ENCODE measurements at places on chromosomes 11 and 22. TPM values are rescaled to one million over a fixed set of nuclear protein-coding genes. Genes with fewer than 3 reads are reported as not detected.

- no peak for DNase-seq
Observed at GRCh38 chr11:68890490-68891231, 13.0 kb downstream of the MRPL21 start.

DNA sequence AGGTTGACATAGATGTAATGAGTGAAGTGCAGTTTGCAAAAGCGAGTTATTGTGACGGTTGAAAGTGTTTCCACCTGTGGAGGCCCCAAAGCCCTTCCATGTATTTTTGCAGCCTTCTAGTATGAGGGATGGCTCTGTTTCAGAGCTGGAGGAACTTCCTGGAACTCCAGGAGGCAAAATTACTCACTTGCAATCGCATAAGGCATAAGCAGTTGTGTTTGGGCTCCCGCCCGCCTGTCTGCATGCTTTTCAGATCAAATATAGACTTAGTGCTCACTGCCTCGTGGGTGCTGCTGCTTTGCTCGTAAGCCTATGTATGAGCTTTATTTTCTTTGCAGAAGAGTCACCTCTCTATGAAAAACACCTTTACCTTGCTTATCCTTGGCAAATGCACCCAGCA lies 146.8 kb upstream of the LARGE1 start:
- DNase-seq: no peak

GRCh38 chr11:12382451-12382850 lies 5.1 kb downstream of the PARVA start:
- DNase-seq: no peak

The TMA7B gene
- total RNA-seq: not detected

DNA sequence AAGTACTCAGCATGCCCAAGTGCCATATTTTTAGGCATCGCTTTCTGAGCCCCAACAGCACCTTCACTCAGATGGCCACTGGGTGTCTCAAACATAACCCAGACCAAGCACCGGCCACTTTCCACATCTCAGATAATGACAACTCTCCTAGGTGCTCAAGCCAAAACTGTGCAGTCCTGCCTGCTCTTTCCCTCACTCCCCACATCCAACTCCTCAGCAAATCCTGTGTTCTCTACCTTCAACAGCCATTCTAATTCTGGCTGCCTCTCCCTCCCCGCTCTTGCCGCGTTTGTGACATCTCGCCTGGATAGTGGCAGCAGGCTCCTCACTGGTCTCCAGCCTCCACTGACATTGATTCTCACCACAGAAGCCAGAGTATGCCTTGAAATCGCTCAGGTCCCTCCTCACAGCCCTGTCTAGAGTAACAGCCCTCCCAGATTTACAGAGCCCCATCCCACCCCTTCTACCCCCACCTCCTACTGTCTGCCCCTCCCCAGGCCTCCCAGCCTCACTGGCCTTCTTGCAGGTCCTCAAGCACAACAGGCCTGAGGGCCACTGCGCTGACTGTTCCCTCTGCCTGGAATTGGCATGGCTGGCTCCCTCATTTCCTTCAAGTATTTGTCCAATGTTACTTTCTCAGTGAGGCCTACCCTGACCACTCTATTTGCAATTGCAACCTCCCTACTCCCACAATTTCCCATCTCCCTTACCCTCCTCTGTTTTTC lies 1.3 kb upstream of the PHETA2 start:
- DNase-seq: no peak
